CD4-positive, alpha-beta T cell (primary cell): ENCODE measurements at places on chromosomes 5 and 9. TPM values are rescaled to one million over a fixed set of nuclear protein-coding genes. Genes with fewer than 3 reads are reported as not detected.

- peaks cover 74% of the 10 kb centered on the region for H3K4me1 ChIP-seq
- H3K4me3 ChIP-seq = no peak overlapping the region
Measured at GRCh38 chr5:134536876-134537275, 11.4 kb downstream of the JADE2 start.

- no peaks in the 10 kb centered on the region for H3K36me3 ChIP-seq
- H3K27ac ChIP-seq = no peak overlapping the region
- H3K4me1 ChIP-seq = no peaks in the 10 kb centered on the region
- H3K4me3 ChIP-seq = no peak overlapping the region
Measured at GRCh38 chr9:70156729-70157128, 102.0 kb upstream of the SMC5 start.

Gene PCDHAC1
- not detected for total RNA-seq

DNA sequence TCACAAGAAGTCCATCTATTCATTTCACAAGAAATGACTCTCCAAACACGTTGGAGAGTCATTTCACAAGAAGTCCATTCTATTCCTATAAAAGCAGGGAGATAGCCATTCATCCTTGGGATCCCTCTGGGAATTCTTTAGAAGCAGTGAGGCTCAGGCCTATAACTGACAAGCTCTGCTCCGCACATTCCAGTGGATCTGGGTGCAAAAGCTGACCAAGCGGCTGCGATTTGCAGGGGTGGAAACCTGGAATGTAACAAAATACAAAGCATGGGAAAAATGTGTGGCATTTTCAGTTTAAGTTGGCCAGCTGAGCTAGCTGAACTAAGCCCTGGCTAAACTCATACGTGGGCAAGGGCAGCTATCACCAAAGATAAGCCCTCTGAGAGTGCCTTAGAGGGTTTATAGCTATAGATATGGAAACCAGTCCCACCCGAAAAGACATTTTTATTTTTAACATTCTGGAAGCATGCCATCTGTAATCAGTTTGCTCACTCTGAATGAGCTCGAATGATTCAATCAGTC is 8.7 kb downstream of the TAS2R1 start:
- no peak overlapping the region for H3K27ac ChIP-seq
- H3K4me1 ChIP-seq = no peaks in the 10 kb centered on the region
- H3K36me3 ChIP-seq = no peaks in the 10 kb centered on the region
- no peak overlapping the region for H3K4me3 ChIP-seq

DNA sequence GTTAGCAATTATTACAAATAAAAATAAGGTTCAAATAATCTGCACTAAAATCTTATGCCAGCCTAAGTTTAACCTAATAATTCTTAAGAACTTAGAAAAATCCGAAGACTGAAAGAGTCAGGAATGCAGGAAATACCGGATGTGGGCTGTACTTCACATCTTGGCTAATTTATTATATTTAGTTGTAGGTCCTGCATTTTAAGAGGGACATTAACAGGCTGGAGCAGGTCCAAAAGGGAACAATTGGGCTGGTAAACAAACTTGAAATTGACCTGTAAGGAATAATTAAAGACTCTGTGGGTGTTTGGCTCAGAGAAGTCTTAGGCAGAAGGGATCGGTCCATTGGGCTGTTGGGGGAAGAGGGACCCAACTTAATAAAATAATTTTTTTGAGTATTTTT is 18.4 kb downstream of the GLRA1 start:
- no peaks in the 10 kb centered on the region for H3K36me3 ChIP-seq
- H3K4me1 ChIP-seq = no peaks in the 10 kb centered on the region
- H3K4me3 ChIP-seq = no peak overlapping the region
- H3K27me3 ChIP-seq = no peaks in the 10 kb centered on the region
